NAMALWA (cell line): ENCODE measurements at places on chromosomes 11 and 22.
A peak's percentile ranks its signal among the peaks of the same experiment; 100 is the strongest.

DNA sequence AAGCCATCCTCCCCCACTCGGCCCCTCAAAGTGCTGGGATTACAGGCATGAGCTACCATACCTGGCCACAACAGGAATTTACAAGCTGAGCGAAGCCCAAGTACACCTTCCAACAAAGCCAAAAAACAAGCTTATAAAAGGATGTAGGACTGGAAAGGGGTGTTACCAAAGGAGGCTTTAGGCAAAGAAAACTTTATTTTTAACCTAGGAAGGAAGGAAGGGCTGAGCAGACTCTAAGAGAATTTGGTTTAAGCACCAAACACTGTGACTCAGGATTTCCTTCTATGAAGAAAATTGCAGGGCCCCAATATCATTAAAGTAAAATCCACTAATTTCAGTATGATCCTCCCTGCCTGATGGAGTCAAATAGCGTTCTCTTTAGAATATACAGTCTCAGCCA, 12.1 kb downstream of the DENND5A start:
- DNase-seq: no peak

GRCh38 chr11:126414615-126415014, 59.1 kb downstream of the ST3GAL4 start:
- DNase-seq: no peak

DNA sequence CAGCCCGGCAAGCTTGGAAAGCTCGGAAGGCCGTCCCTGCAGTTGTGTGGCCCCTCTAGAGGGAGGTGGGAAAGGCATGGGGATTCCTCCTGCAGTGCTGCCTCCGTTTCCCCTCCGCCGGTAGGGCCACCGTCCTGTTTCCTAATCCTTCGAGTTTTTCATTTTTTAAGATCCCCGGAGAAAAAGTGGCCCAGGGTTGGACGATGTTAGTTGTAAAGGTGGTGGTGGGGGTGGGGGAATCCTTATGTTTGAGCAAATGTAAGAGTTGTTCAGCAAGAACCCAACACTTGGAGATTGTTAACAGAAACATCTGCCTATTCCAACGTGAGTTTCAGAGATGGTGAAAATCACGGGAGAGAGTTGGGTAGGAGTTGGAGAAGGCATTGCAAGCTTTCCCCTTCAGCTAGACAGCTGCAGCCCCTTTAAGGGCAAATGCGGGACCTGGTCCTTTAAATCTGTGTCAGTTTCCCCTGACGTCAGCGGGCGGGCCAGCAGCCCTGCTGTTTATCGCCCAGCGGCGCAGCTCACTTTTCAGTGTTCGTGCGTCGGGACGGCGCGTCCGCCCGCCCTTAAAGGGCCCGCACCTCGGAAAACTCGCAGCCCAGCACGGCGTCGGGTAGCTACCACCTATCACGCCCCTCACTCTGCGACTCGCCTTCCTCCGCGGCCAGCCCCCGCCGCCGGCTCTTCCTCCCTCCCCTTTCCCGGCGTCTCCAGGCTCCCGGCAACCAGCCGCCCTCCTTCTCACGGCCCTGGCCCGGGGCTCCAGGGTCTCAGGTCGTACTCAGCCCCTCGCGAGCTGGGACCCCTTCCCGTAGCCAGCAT, at the start of gene SIDT2:
SIDT2 (plus strand) TSS at position 534 of the 825 bp plus-strand sequence. CDS start 521 bp downstream, outside the sequence.
- peak; percentile 95 for DNase-seq

DNA sequence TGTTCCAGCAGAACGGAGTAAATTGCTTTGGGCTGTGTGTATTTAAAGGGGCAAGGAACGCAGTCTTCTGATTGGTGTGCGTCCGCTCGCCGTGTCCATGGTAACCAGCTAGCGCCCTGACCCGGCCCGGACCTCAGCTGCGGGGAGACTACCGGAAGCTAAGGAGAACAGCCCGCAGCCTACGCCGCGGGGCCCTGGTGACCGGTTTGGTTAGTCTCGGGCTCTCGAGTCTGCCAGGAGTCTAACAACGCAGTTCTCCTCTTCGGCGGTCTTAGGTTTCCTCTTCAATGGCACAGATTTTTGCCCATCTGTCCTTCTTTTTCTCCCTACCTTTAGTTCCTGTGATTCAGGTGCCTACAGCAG, 3.5 kb upstream of the OR56A3 start:
- no peak for DNase-seq

DNA sequence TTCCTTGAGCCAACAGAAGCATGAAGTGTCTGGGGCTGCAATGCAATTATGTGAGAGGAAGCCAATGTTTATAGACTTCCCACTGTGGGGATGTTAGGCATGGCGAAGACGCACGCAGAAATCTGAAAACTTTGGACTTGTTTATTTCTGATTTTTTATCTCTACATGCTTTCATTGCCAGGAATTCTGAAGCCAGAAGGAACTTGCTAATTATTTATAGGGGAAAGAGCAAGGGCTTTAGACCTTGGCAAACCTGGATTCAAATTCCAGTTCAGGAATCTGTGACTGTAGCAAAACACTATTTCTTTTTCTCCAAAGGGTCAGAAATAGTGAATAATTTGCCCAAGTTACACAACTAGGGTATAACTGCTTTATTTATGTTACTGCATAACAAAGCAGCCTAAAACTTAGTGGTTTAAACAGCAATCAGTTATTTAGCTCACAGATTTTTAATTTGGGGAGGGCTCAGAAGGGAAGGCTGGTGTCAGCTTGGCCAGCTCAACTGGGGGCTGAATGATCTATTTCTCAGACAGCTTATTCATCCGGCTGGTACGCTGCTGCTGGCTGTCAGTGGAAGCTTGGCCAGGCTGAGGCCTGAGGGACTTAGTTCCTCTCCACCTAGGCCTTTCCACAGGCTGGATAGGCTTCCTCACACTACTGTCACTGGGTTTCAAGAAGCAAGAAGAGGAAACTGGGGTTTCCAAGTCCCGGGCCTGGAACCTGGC, 1.9 kb upstream of the OR6Q1 start:
- DNase-seq: no peak

- no peak for DNase-seq
Measured at GRCh38 chr11:103842795-103843194, 193.6 kb upstream of the DDI1 start.

DNA sequence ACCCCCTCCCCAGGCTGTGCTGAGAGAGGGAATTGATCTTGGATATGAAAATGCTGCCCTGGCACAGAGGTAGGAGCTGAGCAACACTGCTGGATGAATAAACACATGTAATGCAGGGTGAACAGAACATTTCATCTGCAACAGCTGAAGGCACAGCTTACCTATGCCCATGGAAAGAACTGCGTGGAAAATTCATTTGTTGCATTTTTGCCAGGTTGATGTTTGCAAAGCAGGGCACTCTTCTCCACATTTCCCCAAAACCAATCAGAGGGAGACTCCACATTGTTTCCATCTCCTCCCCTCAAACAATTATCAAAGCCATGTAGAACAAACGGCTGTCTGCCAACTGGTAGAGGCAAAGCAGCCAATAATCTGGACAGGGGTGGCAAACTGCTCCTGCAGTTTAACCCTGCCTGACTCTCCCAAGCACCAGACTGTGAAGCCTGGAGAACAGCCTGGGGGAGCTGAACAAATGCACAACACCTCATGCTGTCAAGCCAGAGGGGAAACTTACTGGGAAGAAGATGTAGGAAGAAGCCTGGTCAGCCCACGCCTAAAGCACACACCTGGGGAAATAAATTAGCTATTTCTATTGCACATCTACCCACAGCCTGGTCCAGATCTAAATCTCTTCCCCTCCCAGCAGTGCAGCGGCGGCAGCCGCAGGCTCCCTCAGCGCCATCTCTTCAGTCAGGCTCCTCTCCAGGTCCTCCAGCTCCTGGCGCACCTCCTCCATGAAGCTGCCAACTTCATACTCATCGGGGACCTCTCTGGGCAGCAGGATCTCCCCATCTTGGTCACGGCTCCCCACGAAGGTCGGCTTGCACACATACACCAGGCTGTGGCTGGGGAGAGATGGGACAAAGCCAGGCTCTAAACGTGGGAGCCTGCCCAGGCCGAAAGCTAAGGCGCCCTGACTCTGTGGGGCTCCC, 44.3 kb downstream of the DKK3 start:
- no peak for DNase-seq

GRCh38 chr11:130314750-130315285, at the start of gene ZBTB44:
TSS of gene ZBTB44 (minus strand) at chr11:130314917. CDS start at chr11:130261873, 53,044 bp downstream.
- peak; percentile 93 for DNase-seq

GRCh38 chr11:2815762-2816496, 69.6 kb downstream of the CDKN1C start:
- DNase-seq: no peak

GRCh38 chr11:75031771-75032549, 43.2 kb downstream of the NEU3 start:
- peak; percentile 62 for DNase-seq

DNA sequence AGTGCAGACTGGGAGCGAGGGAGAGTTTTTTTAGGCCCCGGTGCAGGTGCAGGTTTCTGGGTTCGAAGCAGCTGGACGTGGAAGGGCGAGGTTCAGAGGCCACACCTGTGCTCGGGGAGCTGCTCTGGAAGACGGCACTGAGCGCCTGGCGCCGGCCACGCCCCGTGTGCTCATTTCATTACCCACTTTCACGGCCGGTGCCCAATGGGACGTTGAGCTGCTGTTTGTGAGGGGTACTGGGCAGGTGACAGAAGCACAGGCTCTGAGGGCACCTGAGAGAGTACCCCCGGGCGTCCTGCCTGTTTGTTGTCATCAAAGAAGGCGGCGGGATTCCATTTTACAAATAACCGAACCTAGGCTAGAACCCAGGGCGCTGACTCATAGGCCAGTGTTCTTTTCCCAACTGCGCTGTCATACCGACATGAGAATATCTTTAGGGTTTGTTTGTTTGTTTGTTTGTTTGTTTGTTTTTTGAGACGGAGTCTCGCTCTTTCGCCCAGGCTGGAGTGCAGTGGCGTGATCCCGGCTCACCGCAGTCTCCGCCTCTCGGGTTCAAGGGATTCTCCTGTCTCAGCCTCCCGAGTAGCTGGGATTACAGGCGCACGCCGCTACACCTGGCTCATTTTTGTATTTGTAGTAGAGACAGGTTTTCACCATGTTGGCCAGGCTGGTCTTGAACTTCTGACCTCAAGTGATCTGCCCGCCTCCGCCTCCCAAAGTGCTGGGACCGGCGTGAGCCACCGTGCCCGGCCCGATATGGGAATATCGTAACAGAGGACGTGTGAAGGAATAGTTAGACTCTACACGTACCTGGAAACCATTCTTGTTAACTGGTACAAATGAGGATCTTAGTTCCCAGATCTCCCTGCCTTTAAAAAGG, 16.6 kb upstream of the SPTBN2 start:
- peak; percentile 72 for DNase-seq

DNA sequence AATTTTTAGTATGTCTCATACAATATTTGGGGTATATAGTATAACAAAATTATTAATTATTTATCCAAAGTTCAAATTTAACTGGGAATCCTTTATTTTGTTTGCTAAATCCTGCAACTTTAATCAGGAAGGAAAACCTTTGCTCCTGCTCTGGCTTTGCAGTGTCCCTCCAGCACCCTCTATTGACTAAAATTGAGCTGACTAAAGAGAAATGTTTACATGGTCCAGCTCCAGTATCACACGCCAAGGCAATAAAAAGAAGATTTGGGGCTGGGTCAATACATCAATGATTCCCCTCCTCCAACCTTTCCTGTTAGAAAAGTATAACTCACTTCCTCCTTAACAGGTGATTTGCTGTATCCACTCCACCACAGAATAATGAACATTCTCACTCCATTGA, 153.0 kb upstream of the LRRC4C start:
- DNase-seq: no peak

- DNase-seq: no peak
Measured at GRCh38 chr11:8257003-8257664, 6.5 kb downstream of the LMO1 start.

GRCh38 chr11:78289552-78290292, 101.0 kb downstream of the USP35 start:
- DNase-seq: no peak

DNA sequence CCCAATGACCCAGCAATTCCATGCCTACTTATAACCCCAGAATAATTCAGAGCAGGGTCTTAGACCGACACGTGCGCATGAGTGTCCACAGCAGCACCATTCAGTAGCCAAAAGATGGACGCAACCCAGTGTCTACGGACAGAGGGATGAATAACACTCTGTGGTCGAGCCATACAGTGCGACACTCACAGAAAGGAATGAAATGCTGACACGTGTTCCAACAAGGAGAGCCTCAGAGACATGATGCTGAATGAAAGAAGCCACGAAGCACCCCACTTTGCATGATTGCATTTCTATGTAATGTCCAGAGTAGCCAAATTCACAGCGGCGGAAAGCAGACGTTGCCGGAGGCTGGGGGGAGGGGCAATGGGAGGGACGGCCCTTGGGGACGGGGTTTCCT, 134.4 kb downstream of the CTTN start:
- no peak for DNase-seq

DNA sequence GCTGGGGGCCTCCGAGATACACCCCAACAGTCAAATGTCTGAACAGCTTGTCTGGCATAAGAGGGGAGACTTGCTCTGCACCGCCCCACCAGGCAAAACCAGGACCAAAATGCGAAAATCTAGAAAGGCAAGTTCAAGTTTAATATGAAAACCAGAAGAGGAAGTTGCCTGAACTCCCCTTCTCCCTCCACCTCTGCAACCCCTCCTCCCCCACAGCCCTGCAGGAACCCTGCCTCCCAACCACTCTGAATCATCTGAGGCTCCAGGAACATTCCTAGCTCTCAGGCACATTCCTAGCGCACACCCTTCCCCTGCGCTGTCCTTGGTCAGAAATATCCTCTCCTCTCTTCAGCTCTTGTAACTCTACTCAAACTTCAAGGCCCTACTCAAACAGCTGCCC, 36.7 kb downstream of the ISX start:
- peak; percentile 29 for DNase-seq

- DNase-seq: peak; percentile 59
Measured at GRCh38 chr11:119356349-119357031, 10.0 kb upstream of the MFRP start.

DNA sequence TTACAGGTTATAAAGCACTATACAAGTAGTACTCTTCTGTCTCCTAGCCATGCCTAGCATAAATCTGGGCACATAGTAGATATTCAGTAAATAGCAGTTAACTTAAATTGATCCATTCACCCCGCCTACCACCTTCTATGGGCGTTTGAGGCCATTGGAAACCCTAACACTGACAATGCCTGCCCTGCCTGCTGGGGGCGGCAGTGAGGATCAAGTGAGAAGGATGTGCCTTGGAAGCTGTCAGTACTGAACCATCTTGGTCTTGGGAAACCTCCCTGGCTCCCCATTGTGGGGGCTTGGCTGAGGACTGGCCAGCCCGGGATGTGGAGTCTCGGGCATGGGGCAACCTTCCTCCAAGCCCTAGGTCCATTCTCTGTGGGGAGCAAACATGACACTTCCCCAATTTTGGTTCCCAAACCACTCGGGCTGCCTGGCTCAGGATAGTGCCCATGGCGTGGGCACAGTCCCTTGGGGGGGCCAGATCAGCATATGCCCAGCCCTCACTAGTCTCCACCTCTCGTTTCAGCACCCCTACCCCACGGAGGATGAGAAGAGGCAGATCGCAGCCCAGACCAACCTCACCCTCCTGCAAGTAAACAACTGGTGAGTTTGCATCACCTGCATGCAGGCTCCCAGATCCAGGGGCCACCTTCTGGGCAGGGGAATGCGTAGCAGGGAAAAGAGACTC, 67.4 kb downstream of the FEZ1 start:
- peak; percentile 31 for DNase-seq

DNA sequence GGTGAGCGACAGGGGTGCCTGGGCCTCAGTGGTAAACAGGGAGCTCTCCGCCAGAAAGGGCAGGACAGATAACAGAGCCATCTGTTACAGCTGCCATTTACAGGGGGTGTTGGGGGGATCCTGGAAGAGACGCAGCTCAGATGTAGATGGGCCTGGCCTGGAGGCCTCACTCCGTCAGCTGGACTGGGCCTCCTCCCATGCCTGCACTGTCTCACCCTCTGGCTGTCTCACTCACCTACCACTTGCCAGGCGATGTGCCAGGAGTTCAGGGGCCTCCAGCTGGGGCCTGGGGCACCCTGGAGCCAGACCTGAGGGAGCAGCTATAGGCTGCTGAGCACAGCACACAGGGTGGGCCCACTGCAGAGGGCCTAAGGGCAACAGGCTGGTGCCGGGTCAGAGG, 16.3 kb upstream of the SUSD2 start:
- no peak for DNase-seq
